HepG2 (cell line): ENCODE measurements at places on chromosomes 1 and 21. TPM values are rescaled to one million over a fixed set of nuclear protein-coding genes. Genes with fewer than 3 reads are reported as not detected.

GRCh38 chr1:100382657-100383056 is 30.4 kb downstream of the CDC14A start:
- no peaks in the 10 kb centered on the region for H3K27me3 ChIP-seq
- H3K4me1 ChIP-seq, result peaks cover 11% of the 10 kb centered on the region
- no peak overlapping the region for H3K4me3 ChIP-seq
- no peak for DNase-seq
- H3K36me3 ChIP-seq, result no peaks in the 10 kb centered on the region

DNA sequence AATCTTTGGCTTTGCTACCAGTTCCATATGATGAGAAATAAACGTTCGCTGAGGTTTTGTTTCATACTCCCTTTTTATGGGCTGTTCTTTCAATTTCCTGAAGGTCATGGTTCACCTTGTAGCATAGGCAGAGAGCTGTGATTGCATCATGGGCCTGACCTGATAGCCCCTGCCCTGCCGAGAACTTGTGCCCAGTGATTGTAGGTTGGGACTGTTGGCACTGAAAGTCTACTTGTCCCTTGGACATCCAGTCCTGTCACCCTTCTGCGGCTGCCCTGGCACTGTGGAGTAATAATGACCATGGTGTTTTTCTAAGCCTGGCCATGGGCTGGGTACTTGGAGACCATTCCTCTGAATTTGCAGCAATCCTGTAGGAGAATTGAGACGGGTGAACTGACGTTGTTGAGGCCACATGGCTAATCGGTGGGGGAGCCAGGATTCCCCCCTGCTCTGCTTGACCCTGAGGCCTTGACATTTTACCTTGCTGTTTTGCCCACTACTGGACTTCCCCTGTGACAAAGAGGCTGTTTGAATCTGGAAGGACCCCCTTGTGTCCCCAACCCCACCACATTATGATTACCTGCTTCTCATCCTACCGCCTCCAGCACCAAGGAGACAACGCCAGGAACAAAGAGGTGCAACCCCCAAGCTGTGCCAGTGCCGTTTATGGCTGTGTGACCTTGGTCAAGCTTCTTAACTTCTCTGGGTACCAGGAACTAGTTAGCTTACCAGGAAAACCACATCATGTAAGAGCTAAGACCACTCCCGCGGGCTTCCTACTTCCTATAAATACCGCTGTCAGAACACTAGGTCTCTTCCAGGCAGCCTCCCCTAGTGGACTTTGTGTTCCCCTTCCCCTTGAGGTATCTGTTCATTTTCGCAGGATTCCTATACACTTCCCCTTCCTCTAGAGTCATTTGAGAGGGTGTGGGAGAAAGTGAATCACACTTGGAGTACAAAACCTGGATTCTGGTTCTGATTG is 23.4 kb downstream of the SESN2 start:
- peaks cover 50% of the 10 kb centered on the region for H3K36me3 ChIP-seq
- no peaks in the 10 kb centered on the region for H3K27me3 ChIP-seq
- H3K4me3 ChIP-seq, result no peak overlapping the region
- peaks cover 18% of the 10 kb centered on the region for H3K4me1 ChIP-seq
- DNase-seq, result no peak

- no peaks in the 10 kb centered on the region for H3K27me3 ChIP-seq
- H3K4me3 ChIP-seq, result no peak overlapping the region
- peaks cover 6% of the 10 kb centered on the region for H3K36me3 ChIP-seq
- DNase-seq, result no peak
Measured at GRCh38 chr1:169848456-169848855, 45.2 kb downstream of the SCYL3 start.

Gene C1orf21
- total RNA-seq, result not detected in 2 replicates

- no peaks in the 10 kb centered on the region for H3K27me3 ChIP-seq
- H3K4me3 ChIP-seq, result no peak overlapping the region
- H3K36me3 ChIP-seq, result no peaks in the 10 kb centered on the region
- DNase-seq, result no peak
Measured at GRCh38 chr1:158163000-158163947, 17.4 kb upstream of the CD1D start.

Gene DNAJC28
- total RNA-seq, result 2.5 and 3.3 TPM in 2 replicates

GRCh38 chr1:226946841-226947240 is 6.7 kb downstream of the COQ8A start:
- DNase-seq, result no peak
- no peaks in the 10 kb centered on the region for H3K27me3 ChIP-seq
- H3K4me1 ChIP-seq, result peaks cover 70% of the 10 kb centered on the region
- peaks cover 13% of the 10 kb centered on the region; the same call in 2 of the 3 replicates for H3K36me3 ChIP-seq

DNA sequence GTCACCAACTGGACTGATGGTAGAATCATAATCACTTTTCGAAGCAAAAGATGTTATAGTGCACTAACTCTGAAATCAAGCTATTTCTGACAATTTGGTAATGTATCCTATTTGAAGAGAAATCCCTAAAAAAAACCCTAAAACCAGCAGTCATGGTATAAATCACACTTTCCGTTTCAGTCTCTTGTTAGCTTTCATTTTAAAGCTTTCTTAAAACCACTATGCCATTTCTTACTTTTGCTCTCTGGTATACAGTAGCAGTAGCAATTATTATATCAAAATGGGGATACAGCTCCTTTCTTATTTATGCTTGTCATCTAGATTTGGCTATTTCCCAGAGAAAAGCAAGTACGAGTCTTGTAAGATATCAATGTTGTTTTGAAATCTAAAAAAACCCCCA is 323.3 kb downstream of the KCTD3 start:
- H3K4me1 ChIP-seq, result no peaks in the 10 kb centered on the region
- H3K27ac ChIP-seq, result no peak overlapping the region
- H3K36me3 ChIP-seq, result no peaks in the 10 kb centered on the region
- H3K27me3 ChIP-seq, result no peaks in the 10 kb centered on the region
- H3K4me3 ChIP-seq, result no peak overlapping the region

Gene PYHIN1
- not detected in 2 replicates for total RNA-seq

DNA sequence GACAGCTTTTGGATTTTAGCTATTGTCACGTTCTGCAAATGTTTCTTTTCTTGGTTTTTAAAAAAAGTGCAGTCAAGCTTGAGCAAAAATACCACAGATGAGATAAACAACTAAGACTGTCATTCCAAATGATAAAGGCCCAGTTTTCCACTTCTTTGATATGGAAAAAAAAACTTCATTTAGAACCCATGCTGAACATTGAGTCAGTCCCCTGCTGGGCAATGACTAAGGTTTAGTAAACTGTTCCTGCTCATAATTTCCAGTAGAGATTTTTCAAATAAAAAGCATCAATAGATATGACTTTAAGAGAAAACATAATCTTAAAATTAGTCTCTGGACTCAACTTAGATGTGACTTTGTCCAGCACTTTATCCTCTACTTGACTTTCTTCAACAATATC is 167.9 kb upstream of the C8B start:
- H3K27ac ChIP-seq, result no peak overlapping the region
- no peak overlapping the region for H3K4me3 ChIP-seq
- H3K36me3 ChIP-seq, result no peaks in the 10 kb centered on the region
- no peaks in the 10 kb centered on the region for H3K4me1 ChIP-seq
- DNase-seq, result no peak

DNA sequence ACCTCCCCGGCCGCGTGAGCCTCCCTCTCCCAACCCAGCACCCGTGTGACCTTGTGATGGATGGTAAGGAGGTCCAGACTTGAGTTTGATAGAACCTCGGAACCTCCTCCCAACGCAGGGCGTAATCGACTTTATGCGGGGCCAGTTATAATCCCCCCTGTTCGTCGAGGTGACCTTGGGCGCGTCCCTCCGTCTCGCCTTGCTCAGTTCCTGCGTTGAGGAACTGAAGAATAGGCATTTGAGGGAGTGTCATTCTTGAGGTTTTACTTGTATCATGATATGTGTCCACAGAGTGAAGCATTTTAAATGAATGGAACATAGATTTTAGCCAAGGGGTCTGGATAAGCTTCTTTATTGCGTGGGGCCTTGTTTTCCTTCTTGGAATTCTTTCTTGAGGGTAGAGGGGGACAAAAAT is 433 bp downstream of the TIMM17A start:
- H3K4me1 ChIP-seq, result peaks cover 17% of the 10 kb centered on the region
- H3K36me3 ChIP-seq, result peaks cover 29% of the 10 kb centered on the region; the same call in 2 of the 3 replicates
- peaks cover 3% of the 10 kb centered on the region; the same call in 1 of the 3 replicates for H3K27me3 ChIP-seq
- no peak for DNase-seq
- H3K27ac ChIP-seq, result peak overlapping the region; percentile 76

GRCh38 chr1:235640580-235640979 is 9.0 kb downstream of the GNG4 start:
- H3K36me3 ChIP-seq, result peaks cover 8% of the 10 kb centered on the region; the same call in 1 of the 3 replicates
- peaks cover 56% of the 10 kb centered on the region for H3K4me1 ChIP-seq
- H3K27me3 ChIP-seq, result no peaks in the 10 kb centered on the region
- H3K4me3 ChIP-seq, result no peak overlapping the region

Gene SLC9C2
- not detected in 2 replicates for total RNA-seq

DNA sequence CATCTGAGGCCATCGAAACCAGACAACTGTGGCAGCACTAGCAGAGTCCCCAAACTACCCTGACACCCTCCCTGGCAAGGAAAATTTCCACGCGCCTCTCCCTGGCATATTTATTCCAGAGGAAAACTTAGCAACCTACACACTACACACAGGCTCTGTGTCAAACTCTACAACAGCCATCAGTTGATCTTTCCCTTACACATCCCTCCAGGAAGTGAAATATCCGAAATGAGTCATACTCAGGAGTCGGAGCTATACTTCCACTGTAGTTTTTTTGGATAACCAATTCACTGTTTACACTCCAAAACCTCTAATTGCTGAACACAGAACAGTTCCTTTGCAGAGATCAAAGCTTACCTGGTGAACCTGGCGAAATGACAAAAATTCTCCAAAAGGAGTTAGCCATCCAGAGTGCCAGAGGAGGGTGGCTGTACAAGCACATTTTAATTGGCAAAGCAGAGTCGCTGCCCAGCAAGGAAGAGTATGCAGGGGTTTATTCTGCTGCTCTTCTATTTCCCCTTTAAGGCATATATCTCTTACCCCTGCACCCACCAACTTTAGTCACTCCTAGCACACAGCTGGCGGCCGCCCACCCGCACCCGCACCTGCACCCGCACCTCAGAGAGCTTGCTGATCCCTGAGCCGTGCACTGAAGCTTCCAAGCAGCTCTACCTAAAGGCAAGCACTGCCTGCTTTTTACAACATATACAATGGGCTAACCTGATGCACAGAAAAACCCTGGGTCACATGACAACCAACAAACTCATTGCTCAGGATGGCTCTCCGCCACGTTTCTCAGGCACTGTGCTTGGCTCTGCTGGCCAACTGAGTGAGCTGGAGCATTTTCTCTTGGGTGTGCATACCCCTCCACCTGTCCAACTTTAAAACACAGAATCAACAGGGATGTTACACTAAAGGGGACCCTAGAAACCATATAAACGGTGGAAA is 54.9 kb downstream of the CAPZB start:
- peaks cover 89% of the 10 kb centered on the region for H3K4me1 ChIP-seq
- peaks cover 2% of the 10 kb centered on the region; the same call in 1 of the 2 replicates for H3K36me3 ChIP-seq
- H3K27ac ChIP-seq, result peak overlapping the region; percentile 65
- H3K27me3 ChIP-seq, result no peaks in the 10 kb centered on the region
- no peak overlapping the region for H3K4me3 ChIP-seq
- DNase-seq, result peak; percentile 93

GRCh38 chr1:24605534-24606295 is 37.4 kb upstream of the SRRM1 start:
- H3K4me1 ChIP-seq, result peaks cover 38% of the 10 kb centered on the region
- no peaks in the 10 kb centered on the region for H3K36me3 ChIP-seq
- DNase-seq, result peak; percentile 60
- H3K27ac ChIP-seq, result peak overlapping the region; percentile 66

Gene PTPN22
- total RNA-seq, result not detected in 2 replicates

- no peak overlapping the region for H3K4me3 ChIP-seq
- no peaks in the 10 kb centered on the region for H3K27me3 ChIP-seq
- no peaks in the 10 kb centered on the region; the same call in 1 of the 2 replicates for H3K4me1 ChIP-seq
- H3K27ac ChIP-seq, result no peak overlapping the region
- no peak for DNase-seq
Measured at GRCh38 chr1:87744056-87744455, 415.4 kb downstream of the LMO4 start.

GRCh38 chr1:194952171-194952570 is 1656.1 kb downstream of the KCNT2 start:
- H3K36me3 ChIP-seq, result no peaks in the 10 kb centered on the region
- no peaks in the 10 kb centered on the region for H3K4me1 ChIP-seq
- DNase-seq, result no peak
- H3K27me3 ChIP-seq, result no peaks in the 10 kb centered on the region
- no peak overlapping the region for H3K4me3 ChIP-seq

DNA sequence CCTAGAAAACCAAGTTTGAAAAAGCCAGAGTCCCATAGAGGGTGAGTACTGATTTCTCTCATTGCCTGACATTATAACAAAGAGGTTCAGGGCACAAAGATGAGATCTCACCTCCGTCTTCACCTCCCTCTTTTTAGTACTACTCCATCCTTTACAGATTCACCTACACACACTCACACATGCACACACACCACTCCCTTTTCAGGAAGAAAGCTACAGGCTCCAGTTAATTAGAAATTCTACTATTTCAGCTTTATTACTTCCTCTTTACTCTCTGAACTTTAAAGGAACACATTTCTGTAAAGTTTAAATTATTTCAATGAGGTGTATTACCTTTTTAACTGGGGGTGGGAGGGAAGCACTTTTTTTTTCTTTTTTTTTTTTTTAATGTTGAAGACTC is 59.6 kb upstream of the PRDX6 start:
- no peak overlapping the region for H3K27ac ChIP-seq
- H3K4me1 ChIP-seq, result no peaks in the 10 kb centered on the region
- no peak for DNase-seq
- H3K4me3 ChIP-seq, result no peak overlapping the region
- peaks cover 14% of the 10 kb centered on the region; the same call in 2 of the 3 replicates for H3K36me3 ChIP-seq
- no peaks in the 10 kb centered on the region for H3K27me3 ChIP-seq

DNA sequence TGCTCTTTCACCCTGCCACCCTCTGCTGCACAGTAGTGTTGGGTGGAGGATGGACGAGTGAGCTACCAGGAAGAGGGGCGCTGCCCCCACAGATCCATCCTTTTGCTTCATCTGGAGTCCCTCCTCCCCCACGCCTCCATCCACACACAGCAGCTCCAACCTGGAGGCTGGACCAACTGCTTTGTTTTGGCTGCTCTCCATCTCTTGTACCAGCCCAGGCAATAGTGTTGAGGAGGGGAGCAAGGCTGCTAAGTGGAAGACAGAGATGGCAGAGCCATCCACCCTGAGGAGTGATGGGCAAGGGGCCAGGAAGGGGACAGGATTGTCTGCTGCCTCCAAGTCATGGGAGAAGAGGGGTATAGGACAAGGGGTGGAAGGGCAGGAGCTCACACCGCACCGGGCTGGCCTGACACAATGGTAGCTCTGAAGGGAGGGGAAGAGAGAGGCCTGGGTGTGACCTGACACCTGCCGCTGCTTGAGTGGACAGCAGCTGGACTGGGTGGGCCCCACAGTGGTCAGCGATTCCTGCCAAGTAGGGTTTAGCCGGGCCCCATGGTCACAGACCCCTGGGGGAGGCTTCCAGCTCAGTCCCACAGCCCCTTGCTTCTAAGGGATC is 8.5 kb downstream of the CHRNB2 start:
- no peak overlapping the region for H3K4me3 ChIP-seq
- H3K27me3 ChIP-seq, result no peaks in the 10 kb centered on the region
- no peak for DNase-seq
- H3K4me1 ChIP-seq, result no peaks in the 10 kb centered on the region
- peaks cover 20% of the 10 kb centered on the region; the same call in 1 of the 3 replicates for H3K36me3 ChIP-seq

Gene OR2AK2
- total RNA-seq, result not detected in 2 replicates

GRCh38 chr1:21066356-21067012 is 110.2 kb downstream of the EIF4G3 start:
- H3K27ac ChIP-seq, result no peak overlapping the region
- no peak for DNase-seq
- no peaks in the 10 kb centered on the region for H3K36me3 ChIP-seq
- no peaks in the 10 kb centered on the region for H3K27me3 ChIP-seq
- peaks cover 26% of the 10 kb centered on the region for H3K4me1 ChIP-seq

Gene MROH9
- total RNA-seq, result not detected in 2 replicates
